ENCODE measurements at places on chromosomes 4 and X.

GRCh38 chr4:168674077-168674747 is 177.4 kb downstream of the PALLD start:
- no peak for DNase-seq

DNA sequence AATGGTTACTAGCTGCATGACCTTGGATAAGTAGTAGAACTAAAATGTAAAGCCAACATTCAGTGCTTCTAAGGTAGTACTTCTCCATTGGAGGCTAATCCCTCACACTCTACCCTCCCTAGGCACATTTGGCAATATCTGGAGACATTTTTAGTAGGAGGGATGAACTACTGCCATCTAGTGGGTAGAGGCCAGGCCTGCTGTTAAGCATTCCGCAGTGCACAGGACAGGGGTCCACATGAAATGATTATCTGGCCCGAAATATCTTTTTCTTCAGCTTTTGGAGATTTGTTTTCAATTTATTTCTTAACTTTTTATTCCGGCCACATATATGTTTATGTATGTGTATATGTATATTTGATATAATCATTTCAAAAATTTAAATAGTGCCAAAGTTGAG is 36.0 kb upstream of the SPANXC start:
- no peak for DNase-seq

GRCh38 chr4:71377561-71377960 is 38.7 kb downstream of the SLC4A4 start:
- no peak for DNase-seq

- DNase-seq: no peak
Measured at GRCh38 chr4:176622251-176622948, 170.3 kb downstream of the VEGFC start.

- DNase-seq: no peak
Measured at GRCh38 chr4:2596611-2597010, 60.2 kb downstream of the FAM193A start.

DNA sequence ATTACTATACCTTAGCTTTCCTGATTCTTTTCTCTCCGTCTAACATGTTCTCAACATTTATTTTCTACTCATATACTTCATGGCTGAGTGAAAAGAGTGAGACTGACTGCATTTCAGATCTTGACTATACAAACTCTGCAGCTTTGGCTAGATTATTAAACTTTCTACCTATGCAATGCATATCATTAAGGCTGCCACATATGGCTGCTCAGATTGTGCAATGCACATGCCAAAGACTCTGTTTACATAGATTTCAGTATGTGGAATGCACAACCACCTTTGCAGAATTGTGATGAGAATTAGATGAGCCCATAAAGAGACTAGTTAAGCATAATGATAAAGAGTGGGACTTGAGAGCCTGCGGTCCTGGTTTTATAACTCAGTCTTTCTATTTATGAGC is 196.5 kb downstream of the BMPR1B start:
- no peak for DNase-seq

- no peak for DNase-seq
Measured at GRCh38 chr4:41976775-41977516, 4.6 kb upstream of the DCAF4L1 start.

- no peak for DNase-seq
Measured at GRCh38 chr4:126202226-126202625, 887.5 kb downstream of the FAT4 start.

DNA sequence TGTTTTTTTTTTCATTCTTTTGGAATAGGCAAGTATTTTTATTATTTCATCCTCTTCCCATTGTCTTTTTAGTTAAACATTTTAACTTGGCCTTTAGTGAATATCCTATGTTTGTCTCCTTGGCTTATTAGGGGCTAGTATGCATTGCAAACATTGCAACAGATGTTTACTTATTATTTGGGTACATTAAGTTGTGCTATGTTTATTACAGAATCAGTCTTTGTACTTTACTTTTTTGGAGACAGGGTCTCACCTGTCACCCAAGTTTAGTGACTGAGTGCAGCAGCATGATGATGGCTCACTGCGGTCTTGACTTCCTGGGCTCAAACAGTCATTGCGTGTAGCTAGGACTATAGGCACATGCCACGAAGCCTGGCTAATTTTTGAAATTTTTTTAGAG is 51.1 kb upstream of the NUDT6 start:
- no peak for DNase-seq

DNA sequence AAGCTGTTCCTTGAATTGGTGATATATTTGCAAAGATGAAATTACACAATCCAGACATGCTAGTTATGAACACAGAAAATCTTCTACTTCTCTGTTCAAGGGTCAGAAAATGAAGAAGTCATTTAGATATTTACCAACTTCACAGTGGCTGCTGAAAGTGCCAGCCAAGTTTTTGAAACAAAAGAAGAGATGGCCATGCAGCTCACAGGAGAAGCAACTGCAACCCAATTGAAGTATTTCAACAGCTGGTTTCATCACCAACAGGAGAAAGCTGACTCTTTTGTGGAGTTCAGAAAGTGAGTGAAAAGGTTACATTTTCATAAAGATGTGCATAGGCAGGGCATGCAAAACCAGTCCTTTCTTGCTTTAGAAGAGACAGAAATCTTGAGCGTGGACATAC is 70.1 kb upstream of the LSM6 start:
- no peak for DNase-seq

- no peak for DNase-seq
Measured at GRCh38 chr4:71204056-71204455, 134.8 kb upstream of the SLC4A4 start.

- no peak for DNase-seq
Measured at GRCh38 chr4:172950990-172951389, 217.6 kb upstream of the GALNT7 start.

- DNase-seq: no peak
Measured at GRCh38 chrX:45771114-45771513, 570.4 kb upstream of the DIPK2B start.

DNA sequence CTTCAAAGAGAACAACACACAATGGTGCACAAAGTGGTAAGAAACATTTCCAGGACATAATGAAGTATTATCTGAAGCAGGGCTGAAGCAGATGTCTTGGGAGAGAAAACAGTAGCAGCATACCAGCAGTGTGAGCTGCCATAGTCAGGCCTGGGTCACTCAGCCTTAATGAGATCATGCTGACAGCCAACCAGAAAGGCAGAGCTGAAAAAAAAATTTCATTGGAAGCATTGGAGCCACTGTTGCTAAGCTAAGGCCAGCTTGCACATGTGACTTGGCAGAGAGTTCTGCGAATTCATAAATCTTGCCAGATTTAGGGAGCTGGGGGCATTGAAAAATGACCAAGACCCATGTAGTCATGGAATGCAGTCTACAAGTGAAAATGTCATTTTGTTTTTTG is 444.0 kb upstream of the PITX2 start:
- DNase-seq: no peak

DNA sequence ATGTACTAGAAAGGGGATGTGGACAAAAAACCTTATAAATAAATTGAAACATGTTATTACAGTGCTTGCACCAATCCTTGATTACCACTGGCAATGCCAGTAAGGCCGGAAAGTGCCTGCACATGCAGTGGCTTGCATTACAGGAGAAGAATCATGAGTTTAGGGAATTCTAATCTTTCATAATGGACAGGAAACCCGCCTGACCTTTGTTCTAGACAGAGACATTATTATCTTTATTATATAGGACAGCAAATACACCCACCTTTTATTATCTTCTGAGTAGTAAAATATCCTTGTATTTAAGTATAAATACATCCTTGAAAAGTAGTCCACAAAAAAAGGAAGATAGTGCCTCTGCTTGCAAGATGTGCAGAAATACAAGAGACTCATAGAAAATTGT is 379.9 kb upstream of the LCORL start:
- DNase-seq: no peak

DNA sequence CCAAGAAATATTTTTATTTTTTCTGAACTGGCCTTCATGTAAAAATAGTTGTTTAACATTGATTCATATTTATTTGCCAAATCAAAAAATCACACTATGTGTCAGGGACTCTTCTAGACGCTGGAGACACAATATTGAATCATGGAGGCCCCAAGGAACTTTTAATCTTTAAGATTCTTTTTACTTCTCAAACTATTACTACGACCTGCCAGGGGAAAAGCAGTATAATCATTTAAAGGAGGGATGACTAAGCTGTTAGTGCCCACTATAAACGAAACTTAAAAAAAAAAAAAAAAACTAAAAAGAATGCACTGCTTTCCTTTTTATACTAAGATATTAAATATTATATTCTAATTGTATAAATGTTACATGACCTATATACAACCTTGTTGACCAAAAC is 84.7 kb downstream of the PPA2 start:
- no peak for DNase-seq

DNA sequence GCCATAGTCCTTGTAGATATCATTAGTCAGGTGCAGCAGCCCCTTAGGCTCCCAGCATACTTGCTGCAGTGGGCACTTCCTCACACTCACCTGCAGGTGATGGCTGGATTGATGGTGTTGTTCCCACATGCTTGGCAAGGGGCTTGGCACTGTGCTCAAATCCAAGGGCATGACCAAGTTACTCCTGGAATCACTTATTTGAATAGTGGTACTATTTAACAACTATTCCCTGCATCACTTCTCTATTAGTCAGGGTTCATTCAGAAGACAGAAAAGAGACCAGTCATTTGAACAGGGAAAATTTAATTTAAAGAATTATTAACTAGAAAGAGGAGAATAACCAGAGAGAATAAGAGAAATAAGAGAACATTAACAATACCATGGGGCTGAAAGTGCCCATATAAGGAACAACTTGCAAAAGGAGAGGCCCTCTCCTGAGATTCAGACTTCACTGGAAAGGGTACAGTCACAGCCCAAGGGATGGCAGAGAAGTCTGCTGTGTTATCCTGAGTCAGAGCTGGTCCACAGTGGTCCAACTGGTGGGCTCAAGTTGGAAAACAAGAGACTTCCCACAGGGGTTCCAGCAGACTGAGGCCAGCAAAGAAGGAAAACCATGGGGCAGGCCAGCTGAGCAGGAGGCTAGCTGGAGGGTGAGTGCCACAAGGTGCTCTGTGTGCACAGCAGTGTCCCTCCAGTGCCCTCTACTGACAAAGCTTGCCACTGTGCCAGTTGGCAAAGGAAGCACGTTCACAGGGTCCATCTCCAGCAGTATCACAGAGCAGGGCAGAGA is 9.8 kb downstream of the SPP1 start:
- peak; percentile 57 for DNase-seq

- DNase-seq: no peak
Measured at GRCh38 chrX:13852001-13852695, 35.3 kb upstream of the GPM6B start.

DNA sequence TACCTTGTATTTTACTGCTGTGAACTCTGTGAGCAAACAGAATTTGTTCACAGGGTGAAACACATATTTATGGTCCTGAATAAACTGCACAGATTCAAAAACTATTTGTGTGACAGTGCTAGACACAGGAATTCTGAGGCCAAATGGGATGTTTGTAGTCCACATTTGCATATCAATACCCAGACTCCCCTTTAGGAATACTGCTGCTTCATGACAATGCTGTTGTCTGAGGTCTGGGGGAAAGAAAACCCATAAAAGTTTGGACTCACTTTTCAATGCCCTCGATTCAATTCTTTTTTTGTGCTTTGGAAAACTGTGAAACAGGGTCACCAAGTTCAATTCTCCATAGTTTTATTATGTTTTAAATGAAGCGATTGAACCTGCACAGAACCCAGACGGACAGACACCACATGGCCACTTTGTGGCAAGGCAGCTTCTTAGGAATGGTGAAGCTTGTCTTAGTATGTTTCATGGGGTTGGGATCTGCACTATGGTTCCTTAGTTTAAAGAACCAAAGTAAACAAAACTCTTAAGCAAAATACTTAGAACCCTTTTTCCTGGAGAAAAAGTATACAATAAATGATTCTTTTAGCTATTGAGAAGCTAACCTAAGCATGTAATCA is 92.3 kb upstream of the MAD2L1 start:
- no peak for DNase-seq
